ENCODE measurements at places on chromosomes 6 and 20.
A peak's percentile ranks its signal among the peaks of the same experiment; 100 is the strongest.

- no peak for DNase-seq
Measured at GRCh38 chr20:17932396-17932795, 36.2 kb downstream of the SNX5 start.

DNA sequence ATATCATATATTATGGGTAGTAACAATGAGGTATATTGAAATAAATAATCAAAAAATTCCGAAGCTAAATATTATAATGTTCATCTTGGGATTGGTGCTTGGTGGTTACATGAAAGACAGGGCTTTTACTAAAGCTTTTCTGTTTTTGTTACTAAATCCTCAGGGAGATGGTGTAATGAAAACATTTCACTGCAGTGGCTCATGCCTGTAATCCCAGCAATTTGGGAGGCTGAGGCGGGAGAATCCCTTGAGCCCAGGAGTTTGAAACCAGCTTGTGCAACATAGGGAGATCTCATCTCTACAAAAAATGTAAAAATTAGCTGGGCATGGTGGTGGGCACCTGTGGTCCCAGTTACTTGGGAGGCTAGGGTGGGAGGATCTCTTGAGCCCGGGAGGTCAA lies 42.9 kb downstream of the AFG1L start:
- DNase-seq, result no peak

GRCh38 chr6:35139924-35140638 lies 1.1 kb downstream of the TCP11 start:
- DNase-seq, result peak; percentile 51

DNA sequence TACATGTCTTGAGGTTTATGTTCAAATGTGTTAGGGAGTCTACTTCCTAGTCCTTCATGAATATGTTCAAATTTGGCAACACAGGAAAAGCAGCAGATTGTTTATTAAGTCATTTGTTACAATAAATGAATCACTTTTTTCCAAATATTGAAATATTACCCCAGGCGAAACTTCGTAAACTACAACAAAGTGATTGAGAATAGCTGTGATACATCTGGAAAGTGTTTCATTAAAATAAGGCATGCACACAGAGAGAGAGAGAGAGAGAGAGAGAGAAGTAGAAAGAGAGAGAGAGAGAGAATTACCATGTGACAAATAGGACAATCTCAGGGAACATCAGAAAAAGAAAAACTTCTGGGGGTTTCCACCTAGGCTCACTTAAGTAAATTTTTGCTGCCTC lies 363.1 kb upstream of the PTCHD4 start:
- DNase-seq, result peak; percentile 15

DNA sequence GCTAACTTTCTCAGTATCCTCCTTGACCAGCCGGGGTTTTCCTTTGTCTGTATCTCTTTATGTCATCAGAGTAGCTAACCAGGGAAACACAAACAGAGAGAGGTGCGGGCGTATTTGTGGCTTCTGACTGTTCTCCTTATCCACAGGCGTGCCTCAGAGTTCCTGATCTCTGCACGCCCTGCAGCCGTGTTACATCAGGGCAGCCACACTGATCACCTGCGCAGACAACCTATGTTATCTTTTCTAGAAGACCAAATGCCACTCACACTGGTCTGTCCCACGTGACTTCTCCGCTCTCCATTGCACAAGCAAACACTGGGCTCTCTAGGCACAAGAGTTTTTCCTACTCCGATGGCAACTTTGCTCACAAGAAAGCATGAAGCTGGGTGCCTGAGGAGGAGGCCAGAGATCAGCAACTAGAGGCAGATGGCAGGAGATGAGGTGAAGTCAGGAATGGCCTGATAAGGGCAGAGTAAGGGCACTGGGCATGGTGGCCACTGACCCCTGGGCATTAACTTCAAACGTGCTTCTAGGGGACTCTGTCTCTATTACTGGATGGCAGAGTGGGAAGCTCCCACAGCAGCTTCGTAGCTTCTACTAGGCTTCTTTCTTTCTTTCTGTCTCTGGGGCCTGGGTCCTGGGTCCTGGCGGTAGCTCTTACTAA lies 4.5 kb downstream of the PDE10A start:
- no peak for DNase-seq

DNA sequence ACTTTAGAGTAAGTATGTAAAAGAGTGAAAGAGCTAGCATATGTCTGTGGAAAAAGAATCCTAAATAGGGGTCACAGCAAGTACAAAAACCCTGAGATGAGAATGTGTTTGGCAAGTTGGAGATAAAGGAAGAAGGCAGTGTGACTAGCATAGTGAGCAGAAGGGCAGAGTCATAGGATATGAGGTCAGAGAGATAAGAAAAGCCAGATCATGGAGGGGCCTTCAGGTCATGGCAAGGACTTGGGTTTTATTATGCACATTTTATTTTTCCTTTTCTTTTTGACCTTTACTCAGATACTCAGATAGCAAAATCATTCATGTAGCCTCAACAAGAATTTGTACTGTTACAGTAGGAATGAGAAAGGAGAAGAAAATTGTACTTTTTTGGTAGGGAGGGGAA lies 138.0 kb downstream of the GJA1 start:
- no peak for DNase-seq

DNA sequence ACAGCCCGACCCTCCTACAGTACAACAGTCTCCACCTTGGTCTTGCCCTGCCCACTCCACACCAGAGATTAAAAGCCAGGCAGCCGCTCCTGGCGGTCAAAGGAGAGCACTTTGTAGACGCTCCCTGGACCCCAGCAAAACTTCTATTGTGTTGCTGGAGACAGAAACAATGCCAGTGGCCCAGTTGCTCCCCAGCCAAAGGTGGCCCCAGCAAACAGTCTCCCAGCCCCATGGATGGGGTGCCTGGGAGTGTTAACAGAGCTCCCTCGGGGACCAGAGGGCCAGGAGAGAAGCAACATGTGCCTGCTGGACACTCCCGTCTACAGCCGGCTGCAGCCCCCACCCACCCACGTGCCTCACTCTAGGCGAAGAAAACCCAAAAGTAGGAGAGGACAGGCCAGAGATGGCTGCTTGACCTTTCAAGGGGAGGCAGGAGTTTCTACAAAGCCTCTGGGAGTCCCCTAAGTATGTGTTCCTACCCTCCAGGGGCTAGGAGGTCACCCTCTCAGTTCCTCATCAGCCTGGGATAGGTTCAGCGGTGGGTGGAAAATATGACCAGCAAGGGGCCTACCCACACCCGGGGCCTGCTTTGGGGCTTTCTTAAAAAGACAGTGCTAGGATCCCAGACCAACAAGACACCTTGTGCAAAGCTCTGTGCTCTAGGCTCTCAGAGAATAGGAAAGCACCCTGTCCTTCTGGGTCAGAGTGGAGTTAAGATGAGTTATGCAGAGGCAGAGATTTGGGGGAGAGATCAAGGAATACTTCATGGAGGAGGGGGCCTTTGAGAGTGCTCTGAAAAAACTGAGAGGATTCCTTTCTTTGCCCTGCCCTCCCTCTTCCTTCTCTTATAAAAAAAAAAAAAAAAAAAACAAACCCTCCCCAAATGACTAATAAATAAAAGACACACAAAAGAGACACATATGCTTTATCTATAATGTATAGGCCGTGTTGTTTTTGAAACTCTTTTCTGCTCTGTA lies 19.0 kb upstream of the PREX1 start:
- no peak for DNase-seq

- DNase-seq, result no peak
Measured at GRCh38 chr6:21653905-21654304, 60.4 kb downstream of the SOX4 start.

DNA sequence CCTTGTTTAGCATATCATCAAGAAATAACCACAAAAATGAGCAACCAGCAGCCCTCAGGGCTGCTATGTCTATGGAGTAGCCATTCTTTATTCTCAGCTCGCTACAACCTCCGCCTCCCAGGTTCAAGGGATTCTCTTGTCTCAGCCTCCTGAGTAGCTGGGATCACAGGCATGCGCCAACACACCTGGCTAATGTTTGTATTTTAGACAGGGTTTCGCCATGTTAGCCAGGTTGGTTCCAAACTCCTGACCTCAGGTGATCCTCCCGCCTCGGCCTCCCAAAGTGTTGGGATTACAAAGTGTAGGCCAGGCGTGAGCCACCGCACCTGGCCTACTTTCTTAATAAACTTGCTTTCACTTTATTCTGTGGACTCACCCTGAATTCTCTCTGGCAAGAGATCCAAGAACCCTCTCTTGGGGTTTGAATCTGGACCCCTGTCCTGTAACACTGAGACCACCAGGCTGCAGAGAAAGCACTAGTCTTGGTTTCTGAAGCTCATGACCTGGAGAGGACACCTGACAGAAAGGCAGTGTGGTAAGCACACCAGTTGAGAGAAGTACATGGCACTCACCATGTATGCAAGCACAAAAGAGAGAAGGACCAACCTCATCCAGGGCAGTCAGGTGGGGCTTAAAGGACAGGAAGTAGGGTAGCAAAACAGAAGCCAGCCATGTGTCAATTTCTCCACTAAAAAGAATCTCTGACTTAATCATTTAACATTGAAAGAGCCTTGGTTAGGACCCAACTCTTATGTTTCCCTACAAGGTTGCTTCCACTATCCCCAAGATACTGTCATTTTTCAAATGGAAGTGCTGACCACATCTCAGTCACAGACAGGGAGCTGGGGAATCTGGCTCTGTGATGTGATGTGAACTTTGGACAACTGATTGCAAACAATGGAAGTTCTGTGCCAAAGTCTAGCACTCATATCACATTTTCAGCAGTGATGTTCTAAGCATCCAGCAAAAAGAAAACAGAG lies 97.4 kb upstream of the DST start:
- no peak for DNase-seq

DNA sequence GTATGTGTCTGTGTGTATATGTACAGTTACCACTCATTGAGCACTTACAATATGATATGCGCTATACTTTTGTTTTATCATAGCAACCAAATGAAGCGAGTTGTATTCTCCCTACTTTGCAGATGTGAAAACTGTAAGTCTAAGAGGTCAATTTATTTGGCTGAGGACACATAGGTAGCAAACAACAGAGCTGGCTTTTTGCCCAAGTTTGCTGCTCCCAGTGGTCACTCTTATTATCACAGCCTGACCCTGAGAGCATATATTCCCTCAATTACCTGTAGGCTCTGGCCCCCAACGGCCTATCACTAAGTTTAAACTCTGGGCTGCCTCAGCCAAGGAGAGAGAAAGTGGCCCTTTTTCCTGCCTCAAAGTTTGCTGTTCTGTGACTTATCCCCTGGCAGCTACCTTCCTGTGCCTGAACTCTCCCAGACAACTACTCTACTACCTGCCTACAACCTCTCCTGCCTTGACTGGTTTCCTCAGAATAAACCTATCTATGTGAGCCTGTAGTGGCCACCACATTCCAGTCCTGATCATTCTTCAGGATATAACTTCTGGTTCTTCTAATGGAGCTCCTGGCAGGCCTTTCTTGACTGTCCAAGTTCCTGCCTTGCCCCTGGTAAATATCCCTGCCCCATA lies 221.8 kb downstream of the FRK start:
- peak; percentile 3 for DNase-seq

DNA sequence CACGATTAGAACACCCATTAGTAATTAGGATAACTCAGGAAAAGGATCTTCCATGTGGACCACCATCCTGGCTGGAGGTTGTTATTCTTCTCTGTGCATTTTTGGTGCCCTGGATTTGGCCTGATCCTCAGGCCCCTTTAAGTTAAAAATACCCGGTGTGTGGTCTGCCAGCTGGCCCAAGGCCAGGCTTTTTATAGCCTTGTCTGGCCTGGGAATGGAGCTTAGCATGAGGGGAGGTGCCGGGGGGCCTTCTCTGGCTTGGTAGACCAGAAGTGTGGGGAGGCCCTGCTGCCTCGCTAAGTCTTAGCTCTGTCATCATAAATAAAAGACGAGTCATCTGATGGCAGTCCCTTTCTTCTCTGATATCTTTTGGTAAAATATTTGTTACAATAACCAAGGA lies 71.4 kb downstream of the ARID1B start:
- DNase-seq, result no peak
